ENCODE measurements at places on chromosomes 7 and 10.

DNA sequence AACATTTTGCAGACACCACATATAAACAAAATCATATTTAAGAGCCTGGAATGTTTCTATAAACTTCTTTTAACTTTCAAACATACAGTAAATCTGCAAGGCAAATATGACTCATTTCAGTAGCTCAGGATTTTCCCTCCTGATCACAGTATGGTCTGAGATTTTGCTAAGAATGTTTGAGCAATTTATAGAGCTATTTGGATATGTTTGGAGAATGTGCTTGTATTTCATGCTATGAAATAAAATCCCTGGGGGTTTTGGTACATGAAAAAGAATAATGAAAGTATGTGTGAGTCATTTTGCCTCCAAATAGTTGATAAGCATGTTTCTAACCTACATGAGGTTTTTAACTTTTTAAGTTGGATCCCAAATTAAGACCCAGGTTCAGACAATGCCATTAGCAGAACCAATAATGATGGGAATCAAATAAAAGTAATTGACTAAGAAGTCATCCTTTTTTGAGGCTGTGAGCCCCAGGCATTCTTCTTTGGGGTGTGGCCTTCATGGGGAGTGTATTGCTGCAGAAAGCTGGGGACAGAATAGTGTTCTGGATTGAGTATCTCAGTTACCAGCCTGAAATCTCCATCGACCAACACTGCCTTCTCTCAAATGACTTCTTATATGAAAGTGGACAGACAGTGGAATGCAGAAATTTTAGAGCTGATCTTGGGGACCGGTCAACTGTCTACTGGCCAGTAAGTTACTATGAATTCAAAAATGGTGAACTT, 66.1 kb upstream of the AGBL3 start:
- no peak for DNase-seq

GRCh38 chr10:15385552-15386455, 14.7 kb upstream of the FAM171A1 start:
- no peak for DNase-seq

DNA sequence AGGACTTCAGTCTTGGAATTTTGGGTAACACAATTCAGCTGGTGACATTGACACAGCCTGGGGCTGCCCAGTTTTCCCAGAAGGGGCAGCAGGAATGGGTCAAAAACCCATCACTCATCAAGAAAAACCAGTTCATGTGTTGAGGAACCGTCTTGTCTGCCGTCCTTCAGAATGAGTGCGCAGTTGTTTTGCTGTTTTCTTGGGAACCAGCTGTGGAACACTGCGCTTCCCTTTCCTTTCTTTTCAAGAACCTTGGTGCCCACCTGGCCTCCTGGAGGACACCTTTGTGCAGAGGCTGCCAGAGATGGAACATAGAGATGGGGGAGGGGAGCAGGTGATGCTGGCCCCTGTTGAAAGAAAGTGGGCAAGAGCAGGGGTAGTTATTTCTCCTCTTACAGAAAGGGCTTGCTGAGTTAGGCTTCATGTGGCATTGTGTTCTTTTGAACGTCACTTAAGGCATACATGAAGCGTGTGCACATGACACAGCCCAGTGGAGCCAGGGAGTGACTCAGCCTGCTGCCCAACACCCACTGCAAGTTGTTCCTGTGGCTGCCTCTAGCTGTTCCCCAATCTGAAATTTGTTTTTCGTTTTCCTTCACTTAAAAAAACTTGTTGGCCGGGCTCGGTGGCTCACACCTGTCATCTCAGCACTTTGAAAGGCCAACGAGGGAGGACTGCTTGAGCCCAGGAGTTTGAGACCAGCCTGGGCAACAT, 87.4 kb upstream of the TNS3 start:
- DNase-seq: no peak

- no peak for DNase-seq
Measured at GRCh38 chr7:116075351-116076145, 45.0 kb upstream of the TFEC start.

DNA sequence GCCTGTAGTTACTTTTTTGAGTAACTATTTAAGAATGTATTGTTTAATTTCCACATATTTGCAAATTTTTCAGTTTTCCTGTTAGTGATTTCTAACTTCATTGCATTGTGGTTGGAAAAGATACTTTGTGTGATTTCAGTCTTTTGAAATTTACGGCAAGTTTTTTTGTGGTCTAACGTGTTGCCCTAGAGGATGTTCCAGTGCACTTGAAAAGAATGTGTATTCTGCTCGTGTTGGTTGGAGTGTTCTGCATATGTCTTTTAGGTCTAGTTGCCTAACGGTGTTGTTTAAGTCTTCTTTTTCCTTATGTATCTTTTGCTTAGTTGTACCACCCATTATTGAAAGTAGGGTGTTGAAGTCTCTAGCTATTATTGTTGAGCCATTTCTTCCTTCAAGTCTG, 59.7 kb downstream of the LCOR start:
- DNase-seq: no peak

- no peak for DNase-seq
Measured at GRCh38 chr7:102063690-102064180, 222.9 kb upstream of the SH2B2 start.

DNA sequence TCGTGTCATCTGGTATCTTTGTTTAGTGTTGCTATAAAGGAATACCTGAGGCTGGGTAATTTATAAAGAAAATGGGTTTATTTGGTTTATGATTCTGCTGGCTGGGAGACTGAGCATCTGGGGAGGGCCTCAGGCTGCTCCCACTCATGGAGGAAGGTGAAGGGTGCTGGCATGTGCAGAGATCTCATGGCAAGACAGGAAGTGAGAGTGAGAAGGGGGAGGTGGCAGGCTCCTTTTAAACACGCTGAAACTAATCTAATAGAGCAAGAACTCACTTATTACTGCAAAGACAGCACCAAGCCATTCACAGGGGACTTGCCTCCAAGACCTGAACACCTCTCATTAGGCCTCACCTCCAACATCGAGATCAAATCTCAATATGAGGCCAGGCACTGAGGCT, 11.3 kb downstream of the OIT3 start:
- no peak for DNase-seq

DNA sequence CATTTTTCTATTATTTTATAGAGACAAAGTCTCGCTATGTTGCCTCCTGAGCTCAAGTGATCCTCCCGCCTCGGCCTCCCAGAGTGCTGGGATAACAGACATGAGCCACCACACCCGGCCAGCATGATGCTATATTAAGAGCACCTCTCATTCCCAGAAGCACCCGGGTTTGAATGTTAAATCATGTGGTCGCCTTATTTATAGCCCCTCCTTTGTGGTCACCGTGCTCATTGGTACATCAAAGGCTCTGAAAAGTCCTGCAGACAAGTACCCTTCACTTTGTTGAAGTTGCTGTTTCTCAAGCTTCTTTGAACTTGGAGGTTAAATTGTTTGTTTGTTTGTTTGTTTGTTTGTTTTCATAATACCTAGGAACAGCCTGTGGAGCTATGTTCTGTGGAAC, 40.0 kb downstream of the CLIP2 start:
- no peak for DNase-seq

GRCh38 chr7:71133856-71134255, 1.9 kb downstream of the GALNT17 start:
- no peak for DNase-seq

- no peak for DNase-seq
Measured at GRCh38 chr10:34003561-34003960, 669.1 kb upstream of the NRP1 start.

Data from activated naive CD4-positive, alpha-beta T cell treated with Interleukin-2 at 50 U/mL for 16 hours (primary cell).